ENCODE measurements at places on chromosomes 4 and X.

- DNase-seq: no peak
These were observed 64.9 kb downstream of the ABLIM2 start for GRCh38 chr4:8093587-8094274.

DNA sequence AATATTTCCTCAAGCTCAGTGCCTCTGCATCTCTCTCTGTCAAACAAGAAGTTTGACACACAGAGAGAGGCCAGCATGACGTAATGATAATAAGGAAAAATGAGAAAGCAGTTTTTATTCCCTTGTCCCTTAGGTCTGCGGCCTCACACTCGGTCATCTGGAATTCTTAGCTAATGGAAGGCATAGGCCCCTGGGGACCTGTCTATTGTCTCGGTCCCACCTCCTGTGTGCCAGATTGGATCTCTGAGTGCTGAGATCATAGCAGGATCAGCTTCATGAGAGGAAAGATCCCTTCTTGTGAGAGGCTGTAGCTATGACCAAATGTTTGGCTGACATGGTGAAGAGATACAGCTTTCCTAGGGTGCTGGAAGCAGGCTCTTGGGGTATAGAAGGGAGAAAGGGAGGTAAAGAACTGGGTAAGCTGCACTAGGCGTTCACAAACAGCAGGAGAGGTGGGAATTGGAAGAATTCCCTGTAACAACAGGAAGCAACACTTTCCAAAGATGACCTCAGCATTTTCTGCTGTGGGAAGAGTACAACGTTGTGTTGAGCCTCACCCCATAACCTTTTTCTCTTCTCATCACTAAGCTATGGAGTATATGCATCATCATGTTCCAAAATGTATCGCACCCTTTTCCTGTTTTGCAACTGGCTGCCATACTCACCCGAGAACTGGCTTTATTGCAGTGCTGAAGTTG lies 20.2 kb downstream of the TMEM31 start:
- no peak for DNase-seq

- DNase-seq: no peak
These were observed 265.3 kb downstream of the RCHY1 start for GRCh38 chr4:75248770-75249407.

DNA sequence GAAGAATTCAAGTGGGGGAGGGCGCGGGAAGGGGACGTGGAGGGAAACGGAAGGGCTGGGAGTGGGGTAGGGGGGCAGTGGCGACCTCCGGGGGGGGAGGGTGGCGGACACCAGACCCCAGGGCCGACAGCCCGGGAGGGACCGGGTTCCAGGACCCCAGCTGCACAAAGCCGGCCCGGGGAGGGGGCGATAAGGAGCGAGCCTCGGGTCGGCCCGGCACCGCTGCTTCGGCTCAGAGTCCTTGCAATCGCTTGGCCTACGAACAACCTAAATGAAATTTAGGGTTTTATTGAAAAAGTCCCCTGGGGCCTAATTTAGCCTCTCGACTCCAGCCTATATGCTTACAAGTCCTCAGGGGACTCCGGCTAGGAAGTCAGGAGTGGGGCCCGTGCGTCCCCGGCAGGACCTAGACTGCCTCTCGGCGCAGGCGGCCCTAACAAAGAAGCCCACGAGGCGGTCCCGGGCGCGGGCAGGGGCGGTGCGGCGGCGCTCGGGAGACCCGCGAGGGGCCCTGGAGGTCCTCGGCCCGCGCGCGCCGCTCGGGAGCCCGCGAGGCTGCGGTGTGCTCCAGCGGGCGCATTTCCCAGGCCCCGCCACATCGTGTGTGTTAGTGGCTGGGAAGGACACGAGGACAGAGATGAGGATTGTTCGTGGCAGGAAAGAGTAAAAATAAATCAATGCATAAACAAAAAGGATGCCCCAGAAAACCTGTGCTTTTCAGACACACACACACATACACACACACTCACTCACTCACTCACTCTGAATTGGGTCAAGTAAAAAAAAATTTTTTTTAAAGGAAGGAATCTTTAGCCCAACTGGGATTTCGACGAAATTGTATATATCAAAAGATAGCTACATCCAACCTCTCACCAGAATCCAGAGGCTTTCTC lies 70.0 kb downstream of the MGST2 start:
- DNase-seq: no peak

DNA sequence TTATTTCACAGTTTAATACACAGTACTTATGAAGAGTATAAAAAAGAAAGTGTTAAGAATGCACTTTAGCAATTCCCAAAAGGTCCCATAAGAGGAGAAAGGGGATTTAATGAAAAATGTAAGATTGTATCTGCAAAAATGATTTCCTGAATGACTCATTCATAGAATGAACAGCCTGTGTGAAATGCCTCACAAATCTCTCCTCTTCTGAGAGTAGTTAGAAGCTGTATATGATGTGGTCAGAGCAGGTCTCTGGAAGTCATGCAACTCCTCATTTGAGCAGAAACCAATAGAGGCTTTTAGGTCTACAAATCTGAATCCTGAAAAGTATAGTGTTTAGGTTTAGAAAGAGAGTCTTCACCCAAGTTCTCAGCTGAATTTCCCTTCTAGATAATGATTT lies 381.3 kb upstream of the INTU start:
- no peak for DNase-seq

DNA sequence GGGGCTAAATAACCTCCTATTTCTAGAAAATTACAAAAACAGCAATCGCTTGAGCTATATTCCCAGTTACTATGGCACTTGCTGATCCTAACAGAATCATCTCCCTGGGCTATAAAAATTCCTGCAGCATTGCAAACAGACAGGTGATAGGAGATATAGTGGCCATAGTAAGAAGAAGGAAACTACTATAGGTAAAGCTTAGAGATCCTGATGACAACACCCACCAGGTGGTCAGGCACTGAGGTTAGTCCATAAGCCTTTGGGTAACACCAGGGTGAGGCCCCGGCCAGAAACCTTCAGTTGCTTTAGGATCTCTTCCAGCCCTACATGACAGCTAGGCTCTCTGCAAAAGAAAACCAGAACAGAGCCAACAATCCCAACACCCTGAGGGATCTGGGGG lies 197.9 kb upstream of the PPP1R2C start:
- DNase-seq: no peak

GRCh38 chr4:5791654-5792053 lies 80.7 kb downstream of the EVC start:
- DNase-seq: no peak

- no peak for DNase-seq
These were observed 2.2 kb downstream of the ATP8A1 start for GRCh38 chr4:42654631-42655268.

- DNase-seq: no peak
These were observed 1498.0 kb downstream of the STIM2 start for GRCh38 chr4:28358606-28359005.

DNA sequence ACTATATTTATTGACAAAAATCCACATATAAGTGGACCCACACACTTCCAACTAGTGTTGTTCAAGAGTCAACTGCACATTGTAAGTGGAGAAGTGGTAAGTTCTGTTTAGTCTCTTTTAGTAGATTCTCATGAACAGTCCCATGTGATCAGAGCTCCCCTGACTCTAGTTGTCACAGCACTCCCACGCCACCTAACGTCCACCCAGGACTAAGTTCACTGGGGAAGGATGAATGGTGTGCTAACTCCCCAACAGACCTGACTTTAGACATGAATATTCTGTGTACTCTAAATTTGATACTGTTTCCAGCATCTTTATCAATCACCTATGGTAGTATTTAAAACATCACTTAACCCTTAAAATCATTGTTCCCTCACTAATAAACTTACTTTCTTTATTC lies 59.8 kb downstream of the PACRGL start:
- DNase-seq: no peak

- no peak for DNase-seq
These were observed 24.3 kb downstream of the NOP14 start for GRCh38 chr4:2938906-2939305.

DNA sequence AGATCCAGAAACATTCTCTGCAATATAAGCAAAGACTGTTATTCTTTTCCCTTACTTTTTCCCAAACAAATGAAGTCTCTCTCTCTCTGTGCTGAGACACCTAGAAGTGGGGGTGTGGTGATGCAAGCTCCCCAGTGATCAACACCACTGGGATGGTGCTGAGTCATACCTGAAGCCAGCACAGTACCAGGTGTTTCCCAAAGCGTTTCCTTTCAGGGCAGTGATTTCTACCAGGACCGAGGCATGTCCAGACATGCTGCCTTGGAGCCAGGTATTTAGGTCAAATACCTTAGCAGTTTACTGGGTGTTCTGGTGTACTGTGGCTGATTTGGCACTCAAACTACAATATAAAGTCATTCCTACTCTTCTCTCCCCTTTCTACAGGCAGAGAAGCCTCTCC lies 726.5 kb downstream of the FAM133A start:
- DNase-seq: peak; percentile 15
